CD8-positive, alpha-beta memory T cell (primary cell): ENCODE measurements at places on chromosomes 7 and 10.

DNA sequence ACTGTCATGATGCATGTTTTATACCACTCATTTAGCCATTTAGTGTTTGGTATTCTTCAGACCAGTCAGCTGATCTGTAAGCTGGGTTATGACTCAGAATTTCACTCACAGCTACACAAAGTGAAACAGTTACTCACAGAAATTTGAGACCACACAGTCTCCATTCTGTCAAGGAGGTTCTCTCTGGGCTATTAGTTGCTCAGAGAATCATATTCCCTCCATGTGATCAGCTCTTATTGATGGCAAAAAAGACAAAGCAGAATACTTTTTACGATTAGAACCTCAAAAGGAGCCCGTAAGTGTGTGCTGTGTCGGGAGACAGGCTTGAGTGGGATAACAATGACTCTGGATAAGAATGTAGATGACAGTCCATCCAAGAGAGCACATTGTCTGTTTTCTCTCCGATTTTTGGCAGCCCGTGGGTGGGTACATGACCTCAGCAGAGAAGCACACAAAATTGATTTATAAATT lies 277.6 kb upstream of the SORCS1 start:
- H3K27ac ChIP-seq, result no peak overlapping the region
- H3K4me1 ChIP-seq, result no peaks in the 10 kb centered on the region
- H3K4me3 ChIP-seq, result no peak overlapping the region
- H3K36me3 ChIP-seq, result no peaks in the 10 kb centered on the region
- no peaks in the 10 kb centered on the region for H3K27me3 ChIP-seq
- DNase-seq, result no peak

- no peak for DNase-seq
- H3K4me3 ChIP-seq, result no peak overlapping the region
- no peaks in the 10 kb centered on the region for H3K36me3 ChIP-seq
- H3K4me1 ChIP-seq, result no peaks in the 10 kb centered on the region
- H3K27me3 ChIP-seq, result no peaks in the 10 kb centered on the region
These were observed 4.2 kb downstream of the CNPY1 start for GRCh38 chr7:155541986-155542675.

- no peak overlapping the region for H3K27ac ChIP-seq
- DNase-seq, result no peak
- H3K36me3 ChIP-seq, result no peaks in the 10 kb centered on the region
- H3K27me3 ChIP-seq, result no peaks in the 10 kb centered on the region
These were observed 81.5 kb downstream of the DNAH11 start for GRCh38 chr7:21624320-21624719.

GRCh38 chr7:94778711-94779459 lies 123.0 kb upstream of the SGCE start:
- no peak for DNase-seq
- H3K4me1 ChIP-seq, result no peaks in the 10 kb centered on the region
- no peaks in the 10 kb centered on the region for H3K36me3 ChIP-seq
- H3K27me3 ChIP-seq, result no peaks in the 10 kb centered on the region

- H3K4me3 ChIP-seq, result no peak overlapping the region
- no peak overlapping the region for H3K27ac ChIP-seq
- H3K27me3 ChIP-seq, result no peaks in the 10 kb centered on the region
- no peaks in the 10 kb centered on the region for H3K4me1 ChIP-seq
These were observed 5.1 kb downstream of the PTTG1IP2 start for GRCh38 chr7:90474284-90475210.

- no peak for DNase-seq
- no peaks in the 10 kb centered on the region for H3K36me3 ChIP-seq
These were observed 100.7 kb downstream of the IQUB start for GRCh38 chr7:123433665-123434064.

- no peak overlapping the region for H3K27ac ChIP-seq
- H3K27me3 ChIP-seq, result peaks cover 81% of the 10 kb centered on the region
- H3K4me1 ChIP-seq, result peaks cover 37% of the 10 kb centered on the region
These were observed 9.0 kb downstream of the SKIDA1 start for GRCh38 chr10:21516242-21517131.

DNA sequence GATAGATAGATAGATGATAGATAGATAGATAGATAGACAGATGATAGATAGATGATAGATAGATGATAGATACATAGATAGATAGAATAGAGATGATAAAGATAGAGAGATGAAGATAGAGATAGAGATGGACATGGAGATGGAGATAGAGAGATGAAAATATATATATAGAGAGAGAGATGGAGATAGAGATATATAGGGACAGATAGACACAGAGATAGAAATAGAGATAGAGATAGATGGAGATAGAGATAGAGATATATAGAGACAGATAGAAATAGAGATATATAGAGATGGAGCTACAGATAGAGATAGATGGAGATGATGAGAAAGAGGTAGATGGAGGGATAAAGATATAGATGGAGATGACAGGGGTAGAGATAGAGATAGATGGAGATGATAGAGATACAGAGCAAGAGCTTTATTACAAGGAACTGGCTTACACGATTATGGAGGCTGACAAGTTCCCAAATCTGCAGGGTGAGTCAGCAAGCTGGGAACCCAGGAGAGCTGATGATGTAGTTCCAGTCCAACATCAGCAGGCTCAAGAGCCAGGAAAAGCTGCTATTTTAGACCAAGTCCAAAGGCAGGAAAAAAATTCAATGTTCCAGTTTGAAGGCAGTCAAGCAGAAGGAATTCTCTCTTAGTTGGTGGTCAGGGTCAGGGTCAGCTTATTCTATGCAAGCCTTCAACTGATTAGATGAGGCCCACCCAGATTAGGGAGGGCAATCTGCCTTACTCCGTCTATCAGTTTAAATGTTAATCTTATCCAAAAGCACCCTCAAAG lies 37.1 kb downstream of the CAV1 start:
- H3K27ac ChIP-seq, result no peak overlapping the region
- no peak overlapping the region for H3K4me3 ChIP-seq
- DNase-seq, result no peak
- H3K36me3 ChIP-seq, result no peaks in the 10 kb centered on the region
- no peaks in the 10 kb centered on the region for H3K4me1 ChIP-seq

GRCh38 chr10:34186745-34187144 lies 628.4 kb downstream of the PARD3 start:
- H3K36me3 ChIP-seq, result no peaks in the 10 kb centered on the region
- no peak overlapping the region for H3K27ac ChIP-seq
- no peak overlapping the region for H3K4me3 ChIP-seq
- H3K27me3 ChIP-seq, result no peaks in the 10 kb centered on the region
- no peaks in the 10 kb centered on the region for H3K4me1 ChIP-seq
- DNase-seq, result no peak

- DNase-seq, result no peak
- no peak overlapping the region for H3K27ac ChIP-seq
- H3K36me3 ChIP-seq, result no peaks in the 10 kb centered on the region
These were observed 95.4 kb downstream of the ZRANB1 start for GRCh38 chr10:125037145-125037877.

DNA sequence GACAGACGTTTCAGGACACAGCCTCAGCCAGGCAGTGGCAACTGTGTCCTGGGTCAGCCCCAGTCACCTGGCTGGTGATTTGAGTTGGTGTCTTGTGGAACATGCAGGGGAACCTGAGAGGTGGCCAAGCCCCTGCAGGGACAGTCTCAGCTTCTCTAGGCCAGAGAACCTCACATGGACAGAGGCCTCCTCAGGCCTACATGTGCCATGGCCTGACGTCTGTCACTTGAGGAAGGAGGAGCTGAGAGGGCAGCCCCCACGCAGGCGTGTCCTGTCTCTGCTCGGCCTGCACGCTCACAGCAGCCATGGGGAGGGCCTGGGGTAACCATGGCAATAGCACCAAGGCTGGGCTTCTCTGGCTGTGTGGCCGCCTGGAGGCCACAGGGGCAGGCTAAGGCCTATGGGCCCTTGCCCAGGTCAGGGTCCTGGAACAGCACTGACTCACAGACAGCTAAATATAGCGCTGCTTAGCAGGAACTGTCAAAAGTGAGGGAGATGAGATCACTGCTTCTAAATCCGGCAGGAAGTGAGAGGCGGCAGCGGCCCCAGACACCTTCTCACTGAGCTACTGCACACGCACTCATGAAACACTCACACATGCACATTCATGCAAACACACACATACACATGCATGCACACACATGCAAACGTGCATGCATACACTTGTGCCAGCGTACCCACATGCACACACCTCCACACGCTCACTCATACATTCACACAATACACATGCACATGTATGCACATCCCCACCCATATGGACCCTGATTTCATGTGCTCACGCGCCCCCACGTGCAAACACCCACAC lies 57.0 kb downstream of the YKT6 start:
- peak; percentile 40 for DNase-seq
- H3K36me3 ChIP-seq, result no peaks in the 10 kb centered on the region
- no peaks in the 10 kb centered on the region for H3K27me3 ChIP-seq
- peaks cover 25% of the 10 kb centered on the region for H3K4me1 ChIP-seq
- H3K27ac ChIP-seq, result peak overlapping the region; percentile 52

DNA sequence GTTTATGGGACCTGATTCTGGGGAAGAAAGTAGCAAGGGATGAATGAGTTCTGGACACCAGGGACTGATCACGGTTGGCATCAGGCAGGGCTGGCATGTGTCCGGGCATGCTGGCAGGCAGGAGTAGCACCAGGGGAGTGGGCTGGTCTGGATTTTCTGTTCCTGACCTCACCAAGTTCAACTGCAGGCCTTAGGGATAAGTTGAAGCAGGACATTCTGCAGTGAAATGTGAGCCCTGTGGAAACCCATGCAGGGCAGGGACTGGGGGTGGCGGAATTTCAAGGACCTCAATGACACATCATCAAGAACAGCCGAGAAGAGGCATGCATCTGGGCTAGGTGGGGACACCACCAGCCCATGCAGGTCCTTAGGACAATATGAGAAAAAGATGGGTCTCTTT lies 80.2 kb upstream of the ADAM12 start:
- H3K4me3 ChIP-seq, result no peak overlapping the region
- no peak for DNase-seq
- no peaks in the 10 kb centered on the region for H3K27me3 ChIP-seq
- H3K4me1 ChIP-seq, result no peaks in the 10 kb centered on the region
- no peak overlapping the region for H3K27ac ChIP-seq
- no peaks in the 10 kb centered on the region for H3K36me3 ChIP-seq

- no peaks in the 10 kb centered on the region for H3K27me3 ChIP-seq
- no peaks in the 10 kb centered on the region for H3K4me1 ChIP-seq
- peaks cover 14% of the 10 kb centered on the region for H3K36me3 ChIP-seq
- no peak for DNase-seq
These were observed 59.8 kb downstream of the BTAF1 start for GRCh38 chr10:91983416-91983815.

GRCh38 chr7:144534196-144534595 lies 130.7 kb upstream of the NOBOX start:
- H3K36me3 ChIP-seq, result no peaks in the 10 kb centered on the region
- H3K27ac ChIP-seq, result no peak overlapping the region
- no peaks in the 10 kb centered on the region for H3K27me3 ChIP-seq
- H3K4me3 ChIP-seq, result no peak overlapping the region

- no peaks in the 10 kb centered on the region for H3K27me3 ChIP-seq
- DNase-seq, result no peak
- H3K4me3 ChIP-seq, result no peak overlapping the region
- H3K27ac ChIP-seq, result no peak overlapping the region
These were observed 98.1 kb downstream of the DPY19L1 start for GRCh38 chr7:34939175-34939574.

GRCh38 chr10:108203905-108204527 lies 1039.5 kb upstream of the SORCS1 start:
- no peaks in the 10 kb centered on the region for H3K36me3 ChIP-seq
- no peak overlapping the region for H3K4me3 ChIP-seq
- H3K27me3 ChIP-seq, result no peaks in the 10 kb centered on the region

- no peak for DNase-seq
- H3K27ac ChIP-seq, result no peak overlapping the region
- no peaks in the 10 kb centered on the region for H3K4me1 ChIP-seq
- no peak overlapping the region for H3K4me3 ChIP-seq
- H3K27me3 ChIP-seq, result no peaks in the 10 kb centered on the region
These were observed 369.7 kb downstream of the LRMDA start for GRCh38 chr10:75801121-75801520.

- no peak overlapping the region for H3K4me3 ChIP-seq
- no peak overlapping the region for H3K27ac ChIP-seq
- H3K27me3 ChIP-seq, result no peaks in the 10 kb centered on the region
These were observed 445.0 kb downstream of the PARD3 start for GRCh38 chr10:34370126-34370525.

DNA sequence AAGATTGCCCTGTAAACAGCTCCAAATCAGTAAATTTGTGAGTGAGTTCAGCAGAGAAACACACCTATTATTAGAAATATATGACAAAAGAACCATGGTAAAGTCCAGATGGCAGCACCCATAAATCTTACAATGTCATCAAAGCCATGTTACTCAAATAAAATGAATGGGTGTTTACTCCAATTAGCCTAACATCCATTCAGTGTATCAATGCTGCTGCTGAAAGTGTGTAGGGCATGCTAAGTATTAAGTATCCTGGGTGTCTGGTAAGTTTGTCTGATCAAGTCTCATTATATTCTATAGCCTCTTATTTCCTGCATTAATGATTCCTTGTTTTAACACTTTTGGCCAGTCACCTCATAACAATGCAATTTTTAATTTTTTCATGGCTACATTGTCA lies 185.5 kb upstream of the STEAP4 start:
- DNase-seq, result no peak
- no peaks in the 10 kb centered on the region for H3K27me3 ChIP-seq
- no peak overlapping the region for H3K4me3 ChIP-seq

DNA sequence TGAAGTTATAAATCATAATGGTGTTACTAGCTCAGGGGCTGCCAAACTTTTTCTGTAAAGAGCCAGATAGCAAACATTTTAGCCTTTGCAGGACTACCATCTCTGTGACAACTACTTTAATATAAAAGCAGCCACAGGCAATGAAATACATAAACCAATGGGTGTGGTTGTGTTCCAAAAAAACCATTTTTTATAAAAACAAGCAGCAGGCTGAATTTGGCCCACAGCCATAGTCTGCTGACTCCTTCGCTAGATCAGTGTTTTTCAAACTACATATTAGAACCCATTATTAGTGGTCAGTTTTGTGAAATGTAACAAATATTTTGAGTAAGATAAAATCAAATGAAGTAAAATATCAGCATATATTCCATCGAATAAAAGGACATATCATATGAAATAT lies 13.6 kb downstream of the GNG11 start:
- no peaks in the 10 kb centered on the region for H3K27me3 ChIP-seq
- no peak for DNase-seq
- H3K4me3 ChIP-seq, result no peak overlapping the region

DNA sequence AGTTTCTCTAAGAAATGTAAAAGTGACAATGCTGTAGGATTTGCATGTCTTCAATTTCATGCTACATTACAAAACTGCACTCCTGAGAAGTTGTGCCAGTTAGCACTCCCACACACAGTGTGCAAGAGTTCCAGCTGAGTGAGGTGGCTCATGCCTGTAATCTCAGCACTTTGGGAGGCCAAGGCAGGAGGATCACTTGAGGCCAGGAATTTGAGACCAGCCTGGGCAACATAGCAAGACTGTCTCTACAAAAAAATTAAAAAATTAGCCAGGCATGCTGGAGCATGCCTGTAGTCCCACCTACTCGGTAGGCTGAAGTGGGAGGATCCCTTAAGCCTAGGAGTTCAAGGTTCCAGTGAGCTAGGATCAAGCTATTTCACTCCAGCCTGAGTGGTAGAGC lies 44.6 kb downstream of the FRA10AC1 start:
- no peak for DNase-seq
- H3K4me1 ChIP-seq, result no peaks in the 10 kb centered on the region
- no peak overlapping the region for H3K27ac ChIP-seq
- H3K36me3 ChIP-seq, result no peaks in the 10 kb centered on the region
- no peak overlapping the region for H3K4me3 ChIP-seq
